NCI-H1417 treated with DMSO at 0.1 percent for 48 hours (cell line): ENCODE measurements at places on chromosomes 7 and 10.

- no peak for DNase-seq
These were observed 184.7 kb upstream of the KAT6B start for GRCh38 chr10:74641659-74642058.

GRCh38 chr10:94224656-94225055 lies 138.1 kb downstream of the NOC3L start:
- no peak for DNase-seq

GRCh38 chr10:62165803-62166202 lies 102.8 kb downstream of the RTKN2 start:
- no peak for DNase-seq

GRCh38 chr7:41882256-41882655 lies 179.4 kb upstream of the INHBA start:
- no peak for DNase-seq

DNA sequence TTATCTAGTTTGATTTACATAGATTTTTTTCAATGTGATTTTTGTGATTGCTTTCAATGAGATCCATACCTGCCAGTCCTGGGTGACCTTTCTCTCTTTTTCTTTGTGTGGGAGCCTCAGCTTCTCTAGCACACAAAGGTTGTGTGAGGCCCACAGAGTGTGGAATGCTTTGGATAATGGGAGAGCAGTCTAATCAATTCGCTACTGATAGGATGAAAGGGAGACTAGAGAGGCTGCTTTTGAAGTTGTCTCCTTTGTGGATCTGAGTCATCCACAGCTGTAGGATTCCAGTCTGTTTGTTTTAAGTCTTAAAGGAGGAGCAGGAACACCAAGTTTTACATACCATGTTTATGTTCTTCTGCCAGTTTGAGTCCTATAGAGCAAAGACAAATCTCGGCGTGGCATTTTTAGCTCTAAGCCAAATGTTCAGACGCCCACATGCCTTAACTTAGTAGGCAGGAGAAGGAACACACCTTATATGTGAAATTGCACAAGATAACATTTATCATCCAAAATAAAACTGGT lies 330.0 kb downstream of the ARL4A start:
- DNase-seq, result no peak

DNA sequence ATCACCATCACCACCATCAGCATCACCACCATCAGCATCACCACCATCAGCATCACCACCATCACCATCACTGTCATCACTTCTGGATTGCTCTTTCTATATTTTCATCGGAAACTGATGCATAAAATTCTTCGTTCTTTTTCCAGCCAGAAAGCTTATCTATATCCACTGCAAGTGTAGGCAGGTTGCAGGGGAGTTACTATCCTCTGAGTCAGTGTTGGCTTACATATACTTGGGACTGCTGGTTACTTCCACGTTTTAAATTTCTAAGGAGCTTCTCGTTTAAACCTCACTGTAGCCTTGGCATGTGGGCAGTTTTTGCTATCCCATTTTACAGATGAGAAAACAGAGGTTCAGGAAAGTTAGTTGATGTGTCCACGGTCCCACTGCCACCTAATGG lies 66.1 kb downstream of the FOXL3 start:
- DNase-seq, result no peak

DNA sequence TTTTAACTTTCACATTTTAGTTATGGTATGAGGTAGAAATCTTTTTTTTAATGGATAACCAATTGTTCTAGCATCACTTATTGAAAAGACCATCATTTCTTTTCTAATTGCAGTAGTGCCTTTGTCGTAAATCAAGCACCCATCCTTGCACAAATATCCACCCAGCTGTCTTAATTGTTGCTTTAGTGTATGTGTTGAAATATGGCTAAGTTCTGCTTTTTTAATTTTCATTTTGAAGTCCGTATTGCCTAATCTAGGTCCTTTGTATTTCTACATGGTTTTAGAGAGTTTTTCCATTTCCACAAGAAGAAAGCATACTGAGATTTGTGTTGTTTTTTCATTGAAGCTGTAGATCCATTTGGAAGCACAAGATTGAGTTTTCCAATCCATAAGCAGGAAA lies 259.6 kb upstream of the SEMA3E start:
- no peak for DNase-seq

- no peak for DNase-seq
These were observed 301.9 kb downstream of the SUGCT start for GRCh38 chr7:40436710-40437109.

DNA sequence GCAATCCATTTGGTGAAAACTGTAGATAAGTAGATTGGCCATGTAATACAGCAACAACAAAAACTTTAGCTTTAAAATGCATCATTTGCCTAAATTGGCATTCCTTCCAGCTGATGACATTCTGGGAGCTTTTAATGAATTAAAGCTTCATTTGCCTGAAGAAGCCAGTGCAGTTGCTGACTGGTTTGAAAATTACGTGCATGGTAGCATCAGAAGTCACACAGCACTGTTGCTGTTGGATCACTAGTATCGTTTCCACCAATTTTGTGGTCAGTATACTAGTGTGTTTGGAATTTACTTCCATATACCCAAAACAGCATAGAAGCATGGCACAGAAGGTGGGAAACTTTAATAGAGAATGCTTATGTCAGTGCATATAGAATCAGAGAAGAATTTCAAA lies 194.9 kb downstream of the ETV1 start:
- DNase-seq, result no peak

DNA sequence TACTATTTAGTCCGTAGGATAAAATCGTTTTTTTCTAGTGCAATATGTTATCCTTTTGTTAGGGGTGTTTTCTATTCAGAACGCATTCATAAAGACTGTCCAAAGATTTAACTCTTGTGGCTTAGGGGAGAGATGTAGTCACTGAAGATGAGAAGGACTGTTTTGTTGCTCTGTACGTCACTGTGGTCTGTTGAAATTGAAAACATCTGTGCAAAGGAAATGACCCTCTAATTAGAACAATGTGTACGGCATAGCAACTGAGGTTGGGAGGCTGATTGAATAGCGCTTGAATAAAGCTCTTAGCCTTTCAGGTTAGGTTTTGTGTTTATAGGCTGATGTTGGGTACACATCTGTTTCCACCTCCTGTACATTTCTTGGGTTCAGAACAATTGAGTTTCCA lies 453.4 kb upstream of the AKR1E2 start:
- no peak for DNase-seq

- no peak for DNase-seq
These were observed 422.0 kb downstream of the CDC14C start for GRCh38 chr7:49346195-49346899.

GRCh38 chr7:28920424-28920823 lies 37.7 kb downstream of the TRIL start:
- no peak for DNase-seq

DNA sequence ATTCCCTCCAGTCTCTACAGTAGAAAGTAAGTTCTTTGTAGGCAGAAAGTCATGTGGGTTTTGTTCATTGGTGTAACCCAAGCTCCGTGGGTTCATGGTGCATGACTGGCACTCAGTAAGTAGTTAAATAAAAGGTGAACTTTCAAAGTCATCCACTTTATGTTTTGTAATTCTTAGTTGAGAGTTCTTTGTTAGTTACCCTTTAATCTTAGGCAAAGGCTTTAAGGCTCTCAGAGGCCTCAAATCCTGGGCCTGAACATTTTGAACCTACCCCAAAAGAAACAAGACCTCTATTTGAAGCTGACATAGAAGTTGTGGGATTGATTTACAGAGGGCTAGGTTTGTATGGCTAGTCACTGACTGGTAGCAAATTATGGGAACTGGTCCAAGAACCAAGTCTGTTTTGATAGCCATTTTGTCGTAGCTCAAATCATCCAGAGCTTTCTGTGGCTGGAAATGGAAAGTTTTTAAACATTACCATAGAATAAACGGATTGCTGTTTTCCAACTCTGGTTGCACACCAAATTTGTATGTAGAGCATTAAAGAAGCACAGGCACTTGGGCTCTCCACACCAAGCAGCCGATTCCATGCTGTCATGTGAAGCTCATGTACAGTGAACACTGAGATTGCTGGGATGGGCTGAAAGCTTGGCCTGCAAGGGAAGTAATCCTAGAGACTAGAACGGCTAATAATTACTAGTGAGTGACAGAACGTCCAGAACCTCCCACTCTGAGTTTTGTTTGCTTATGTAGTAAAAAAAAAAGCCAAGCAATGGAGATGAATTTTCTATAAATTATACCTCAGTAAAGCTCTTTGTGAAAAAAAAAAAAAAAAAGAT lies 53.5 kb downstream of the DENND11 start:
- no peak for DNase-seq

GRCh38 chr7:38330861-38331621 lies 57.6 kb upstream of the TARP start:
- no peak for DNase-seq

GRCh38 chr7:119925581-119926289 lies 347.2 kb upstream of the KCND2 start:
- DNase-seq, result no peak

DNA sequence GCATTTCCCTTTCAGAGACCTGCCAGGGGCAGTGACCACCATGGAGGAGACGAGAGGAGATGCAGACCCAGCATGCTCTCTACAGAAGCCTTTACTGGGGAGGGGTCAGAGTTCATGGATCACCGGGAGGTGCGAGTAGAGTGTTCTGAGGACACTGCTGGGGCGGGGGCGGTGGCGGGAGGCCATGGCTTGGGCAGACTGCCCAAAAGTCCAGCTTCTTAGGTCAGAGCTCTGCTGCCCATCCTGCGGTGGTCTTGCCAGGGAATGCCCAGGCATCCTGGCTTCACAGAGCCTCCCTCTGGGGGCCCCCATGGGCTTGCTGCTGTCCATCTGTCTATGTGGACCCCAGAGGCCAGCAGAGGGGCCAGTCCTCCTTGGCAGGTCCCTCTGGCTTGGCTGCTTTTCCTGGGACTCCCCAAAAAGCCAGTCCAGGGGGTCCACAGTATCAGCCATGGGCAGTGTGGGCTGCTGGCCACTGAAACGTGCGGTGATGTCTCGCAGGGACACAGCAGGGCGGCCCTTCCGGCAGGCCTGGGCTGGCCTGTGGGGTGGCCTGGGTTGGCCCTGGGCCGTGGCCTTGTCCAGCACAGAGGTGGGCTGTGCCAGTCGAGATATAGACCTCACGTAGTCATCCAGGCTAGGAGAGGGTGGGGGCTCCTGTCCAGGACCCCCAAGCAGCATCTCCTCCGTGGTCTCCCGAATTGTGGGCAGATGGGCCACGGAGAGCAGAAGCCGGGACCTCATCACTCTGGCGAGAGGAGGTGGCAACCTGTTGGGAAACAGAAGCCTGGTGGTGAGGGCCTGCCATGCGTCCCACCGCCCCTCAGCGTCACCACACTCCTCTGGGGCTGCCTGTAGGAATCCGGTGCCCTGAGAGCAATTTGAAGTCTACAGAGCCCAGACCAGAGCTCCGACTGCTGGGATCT lies 1.1 kb downstream of the DEPP1 start:
- no peak for DNase-seq

DNA sequence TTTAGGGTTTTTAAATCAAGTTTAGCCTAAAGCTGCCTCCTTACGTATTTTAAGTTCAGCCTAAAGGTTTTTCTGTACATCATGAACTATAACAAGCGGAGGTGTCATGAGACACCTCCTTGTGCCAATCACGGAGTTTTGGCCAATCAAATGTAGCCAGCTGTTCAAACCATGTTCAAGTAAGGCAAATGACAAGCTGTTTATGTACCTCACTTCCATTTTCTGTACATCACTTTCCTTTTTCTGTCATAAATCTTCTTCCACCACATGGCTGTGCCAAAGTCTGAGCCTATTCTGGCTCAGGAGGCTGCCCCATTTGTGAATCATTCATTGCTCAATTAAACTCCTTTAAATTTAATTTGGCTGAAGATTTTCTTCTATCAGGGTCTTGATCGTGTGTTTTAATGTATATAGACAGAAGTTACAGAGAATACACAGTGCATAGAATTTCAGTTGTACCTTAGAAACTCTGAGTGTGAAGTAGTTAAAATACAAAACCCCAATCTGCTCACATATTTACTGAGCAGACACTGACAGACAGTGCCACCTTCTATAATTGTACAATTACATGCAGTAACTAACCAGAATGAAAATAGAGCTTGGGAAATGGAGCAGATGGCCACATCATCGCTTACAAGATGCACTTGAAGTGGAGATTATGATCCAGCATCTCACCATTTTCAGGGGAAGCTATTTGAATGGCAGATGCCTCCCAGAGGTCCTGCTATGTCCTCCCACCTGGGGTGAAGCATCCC lies 76.9 kb upstream of the LANCL2 start:
- no peak for DNase-seq

DNA sequence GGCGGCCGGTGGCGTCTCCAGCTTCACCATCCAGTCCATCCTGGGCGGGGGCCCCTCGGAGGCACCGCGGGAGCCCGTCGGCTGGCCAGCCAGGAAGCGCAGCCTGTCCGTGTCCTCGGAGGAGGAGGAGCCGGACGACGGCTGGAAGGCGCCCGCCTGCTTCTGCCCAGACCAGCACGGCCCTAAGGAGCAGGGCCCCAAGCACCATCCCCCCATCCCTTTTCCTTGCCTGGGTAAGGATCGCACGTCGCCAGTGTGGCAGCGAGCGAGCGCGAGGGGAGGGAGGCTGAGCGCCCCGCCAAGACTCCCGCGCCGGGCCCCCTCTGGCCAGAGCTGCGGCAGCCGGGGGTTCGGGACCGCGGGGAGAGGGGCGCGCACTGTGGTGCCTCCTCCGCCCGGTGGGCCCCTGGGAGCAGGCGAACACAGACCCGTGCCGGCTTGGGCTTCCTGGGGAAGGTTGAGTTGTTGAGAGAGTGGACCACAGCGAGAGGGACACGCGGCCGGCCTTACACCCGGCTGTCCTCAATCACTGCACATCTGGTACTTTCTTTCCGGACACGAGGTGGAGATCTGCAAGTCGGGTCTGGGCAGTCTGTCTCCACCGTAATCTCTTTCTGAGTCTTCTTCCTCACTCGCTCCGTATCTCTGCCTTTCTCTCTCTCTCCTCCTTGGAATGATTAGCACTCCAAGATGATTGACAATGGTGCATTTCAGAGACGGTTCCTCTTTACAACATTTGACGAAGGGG lies 652 bp downstream of the HMX2 start:
- DNase-seq, result no peak

DNA sequence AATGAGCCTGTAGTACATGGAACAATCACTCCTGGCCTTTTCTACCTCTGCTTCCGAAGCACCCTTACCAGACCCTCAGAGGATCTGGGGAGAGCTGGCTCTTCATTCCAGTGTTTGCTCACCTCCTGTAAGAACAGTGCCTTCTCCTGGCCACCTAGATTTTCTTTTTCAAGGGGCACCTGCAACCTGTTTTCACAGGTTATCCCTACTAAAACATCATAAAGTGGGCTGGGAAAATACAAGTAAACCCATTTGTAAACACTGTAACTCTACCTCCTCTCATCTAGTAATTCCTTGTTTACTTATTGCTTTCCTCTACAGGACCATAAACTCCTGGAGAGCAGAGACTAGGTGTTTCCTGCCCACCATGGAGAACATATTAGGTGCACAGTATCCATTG lies 1.1 kb downstream of the PIK3AP1 start:
- DNase-seq, result no peak

- no peak for DNase-seq
These were observed 137.6 kb downstream of the NRP1 start for GRCh38 chr10:33196710-33197491.
